Activated CD4-positive, alpha-beta T cell treated with anti-CD3 and anti-CD28 coated beads for 1 hour (primary cell): ENCODE measurements at places on chromosomes 3 and 15.

DNA sequence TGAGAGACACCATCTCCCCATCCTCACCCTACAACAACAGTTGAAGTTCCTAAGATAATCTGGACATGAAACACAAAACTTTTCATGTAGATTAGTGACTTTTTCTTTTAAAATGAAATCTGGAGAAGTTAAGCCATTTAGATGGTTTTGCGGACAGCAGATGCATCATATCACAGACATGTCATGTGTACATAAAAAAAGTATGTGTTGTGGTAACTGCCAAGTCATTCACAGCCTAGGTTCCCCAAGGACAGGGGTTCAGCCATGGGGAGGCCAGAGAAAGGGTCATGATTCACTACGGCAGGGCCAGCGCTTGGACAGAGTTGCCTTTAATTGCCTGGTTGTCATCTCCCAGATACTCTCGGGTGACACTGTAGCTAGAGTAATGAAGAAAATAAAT lies 163.2 kb downstream of the PDZRN3 start:
- no peak for DNase-seq

- no peak for DNase-seq
These were observed 63.0 kb downstream of the CYP11A1 start for GRCh38 chr15:74304431-74304830.

DNA sequence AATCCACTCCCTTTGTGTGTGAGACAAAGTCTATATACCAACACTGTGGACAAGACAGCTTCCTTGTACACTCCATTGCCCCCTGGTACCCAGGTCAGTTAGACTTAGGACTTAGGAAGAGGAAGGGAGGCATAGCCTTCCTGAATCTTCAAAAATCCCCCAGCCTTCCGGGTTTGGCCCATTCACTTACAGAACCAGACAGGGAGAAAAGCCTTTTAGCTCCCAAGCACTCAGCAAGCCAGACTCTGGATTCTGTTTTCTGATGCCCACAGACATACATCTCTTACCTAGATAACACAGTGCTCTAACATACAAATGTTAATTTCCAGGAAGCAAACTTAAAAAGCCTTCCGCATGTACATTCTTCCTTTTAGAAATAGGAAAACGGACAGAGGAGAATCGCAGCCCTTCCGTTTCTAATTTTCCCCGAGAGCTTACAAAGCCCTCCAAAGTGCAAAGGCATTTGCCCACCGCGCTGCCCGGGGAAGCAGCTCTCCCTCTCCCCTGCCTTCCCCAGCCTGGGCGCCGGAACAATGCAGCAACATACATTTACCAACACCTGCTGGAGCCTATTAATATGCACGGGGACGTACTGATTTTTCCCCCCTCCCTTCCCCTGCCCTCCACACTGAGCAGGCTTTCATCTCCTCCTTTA lies 442.0 kb downstream of the MAGI1 start:
- DNase-seq = no peak

DNA sequence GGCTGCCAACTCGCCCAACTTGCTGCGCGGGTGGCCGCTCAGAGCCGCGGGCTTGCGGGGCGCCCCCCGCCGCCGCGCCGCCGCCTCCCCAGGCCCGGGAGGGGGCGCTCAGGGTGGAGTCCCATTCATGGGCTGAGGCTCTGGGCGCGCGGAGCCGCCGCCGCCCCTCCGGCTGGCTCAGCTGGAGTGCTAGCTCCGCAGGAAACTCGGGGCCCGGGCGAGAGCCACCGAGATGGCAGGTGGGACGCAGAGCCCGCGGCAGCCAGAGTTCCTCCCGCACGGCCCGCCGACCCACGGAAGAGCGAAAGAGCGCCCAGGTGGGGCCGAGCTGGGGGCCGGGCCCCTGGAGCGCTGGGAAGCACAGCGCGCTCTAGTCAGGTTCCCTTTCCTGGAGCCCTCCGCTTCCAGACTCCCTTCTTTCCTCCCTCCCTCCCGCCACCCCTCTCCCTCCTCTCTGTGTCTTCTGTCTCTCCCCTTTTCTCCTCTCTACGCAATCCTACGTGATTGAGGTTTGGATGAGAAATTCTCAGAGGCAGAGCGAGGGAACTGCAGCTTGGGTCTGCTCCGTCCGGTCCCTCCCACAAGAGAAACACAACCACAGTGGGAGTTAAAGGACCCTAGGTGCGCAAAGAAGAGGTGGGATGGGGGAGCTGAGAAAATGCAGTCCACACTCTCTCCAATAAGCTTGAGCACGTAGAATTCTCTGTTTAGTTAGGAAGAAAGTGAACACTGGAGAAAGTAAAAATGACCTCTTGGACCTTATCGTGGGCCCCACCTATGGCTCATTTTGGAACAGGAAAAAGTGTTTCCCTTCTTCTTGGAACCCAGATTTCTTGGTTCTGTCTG lies 317.3 kb downstream of the FGF12 start:
- DNase-seq = no peak

DNA sequence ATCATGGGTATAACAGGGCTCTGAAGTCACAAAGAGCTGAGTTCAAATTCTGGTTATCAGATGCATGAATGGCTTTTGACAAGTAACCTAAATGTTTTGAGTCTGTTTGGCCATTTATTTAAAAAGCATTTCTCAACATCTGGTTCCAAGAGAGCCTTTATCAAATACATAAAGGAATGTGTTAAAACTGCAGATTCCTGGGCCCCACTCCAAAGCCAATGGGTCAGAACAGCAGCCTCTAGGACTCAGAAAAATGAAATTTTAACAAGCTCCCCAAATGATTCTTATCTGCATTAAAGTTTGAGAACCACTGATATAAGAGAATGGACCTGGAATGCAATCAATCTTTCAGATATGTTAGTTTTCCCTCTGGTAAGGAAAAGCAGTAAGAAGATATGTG lies 3.4 kb downstream of the B4GALT4 start:
- no peak for DNase-seq

DNA sequence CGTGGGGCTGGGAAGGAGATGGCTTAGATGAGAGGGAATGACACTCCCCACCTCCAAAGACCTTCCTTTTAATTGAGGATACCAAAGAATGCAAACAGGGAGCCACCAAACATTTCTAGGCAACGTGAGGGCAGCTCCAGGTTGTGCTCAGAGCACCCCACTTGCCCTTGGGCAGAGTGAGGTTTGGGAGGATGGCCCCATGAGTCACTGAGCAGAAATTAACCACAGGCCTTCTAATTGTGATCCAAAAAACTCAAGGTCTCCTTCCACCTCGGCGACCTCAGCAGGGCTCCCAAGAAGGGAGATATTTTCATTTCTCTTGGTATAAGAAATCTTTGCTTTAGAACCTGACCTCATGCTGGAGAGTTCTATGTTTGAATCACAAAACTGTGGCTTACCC lies 305.0 kb upstream of the TPM1 start:
- no peak for DNase-seq

DNA sequence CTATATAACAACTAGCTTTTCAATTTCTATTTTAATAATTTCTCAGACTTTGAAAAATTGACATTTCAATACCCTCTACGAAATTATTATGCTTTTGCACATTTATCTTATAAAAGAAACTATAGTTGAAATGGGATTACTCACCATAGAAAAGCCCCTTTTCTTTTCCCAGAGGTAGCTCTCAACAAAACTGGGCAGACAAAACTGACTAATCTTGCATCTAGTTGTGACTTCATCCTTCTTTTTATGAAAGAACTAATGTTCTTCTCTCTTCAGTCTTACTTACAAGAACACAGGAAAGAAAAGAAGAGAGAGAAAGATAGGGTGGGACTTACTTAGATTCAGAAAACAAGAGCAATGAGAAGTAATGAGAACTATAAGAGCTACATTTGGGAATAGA lies 61.0 kb downstream of the GPR160 start:
- no peak for DNase-seq

DNA sequence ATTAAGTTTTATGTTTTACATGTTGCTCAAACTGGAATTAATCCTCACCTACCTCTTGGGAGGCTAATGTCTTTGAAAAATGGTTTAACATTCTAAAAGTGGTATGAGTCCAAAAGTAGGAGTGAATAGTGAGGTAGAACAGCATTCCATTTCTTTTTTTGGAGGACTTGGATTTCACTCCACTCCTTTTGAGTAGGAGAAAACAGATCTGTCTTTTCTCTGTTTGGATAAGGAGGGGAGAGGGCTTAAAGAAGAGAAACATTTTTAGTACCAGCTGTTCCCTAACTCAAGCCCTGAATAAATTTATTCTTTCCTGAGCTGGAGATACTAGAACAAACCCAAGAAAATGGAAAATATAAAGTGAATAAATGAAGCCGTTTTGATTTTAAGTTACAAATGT lies 687.9 kb downstream of the MECOM start:
- no peak for DNase-seq

DNA sequence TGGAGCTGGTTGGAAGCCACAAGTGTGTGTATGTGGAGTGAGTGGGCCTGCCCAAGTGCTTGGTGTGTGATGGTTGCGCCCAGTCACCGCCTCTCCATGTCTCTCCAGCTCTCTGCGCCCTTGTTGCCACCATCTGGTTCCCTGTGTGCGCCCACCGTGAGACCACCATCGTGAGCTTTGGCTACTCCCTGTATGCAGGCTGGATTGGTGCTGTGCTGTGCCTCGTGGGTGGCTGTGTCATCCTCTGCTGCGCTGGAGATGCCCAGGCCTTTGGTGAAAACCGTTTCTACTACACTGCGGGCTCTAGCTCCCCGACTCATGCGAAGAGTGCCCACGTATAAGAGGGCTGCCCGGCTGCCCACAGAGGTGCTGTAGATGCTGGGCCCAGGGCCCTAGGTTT lies 13.7 kb downstream of the CLDN11 start:
- DNase-seq = no peak

DNA sequence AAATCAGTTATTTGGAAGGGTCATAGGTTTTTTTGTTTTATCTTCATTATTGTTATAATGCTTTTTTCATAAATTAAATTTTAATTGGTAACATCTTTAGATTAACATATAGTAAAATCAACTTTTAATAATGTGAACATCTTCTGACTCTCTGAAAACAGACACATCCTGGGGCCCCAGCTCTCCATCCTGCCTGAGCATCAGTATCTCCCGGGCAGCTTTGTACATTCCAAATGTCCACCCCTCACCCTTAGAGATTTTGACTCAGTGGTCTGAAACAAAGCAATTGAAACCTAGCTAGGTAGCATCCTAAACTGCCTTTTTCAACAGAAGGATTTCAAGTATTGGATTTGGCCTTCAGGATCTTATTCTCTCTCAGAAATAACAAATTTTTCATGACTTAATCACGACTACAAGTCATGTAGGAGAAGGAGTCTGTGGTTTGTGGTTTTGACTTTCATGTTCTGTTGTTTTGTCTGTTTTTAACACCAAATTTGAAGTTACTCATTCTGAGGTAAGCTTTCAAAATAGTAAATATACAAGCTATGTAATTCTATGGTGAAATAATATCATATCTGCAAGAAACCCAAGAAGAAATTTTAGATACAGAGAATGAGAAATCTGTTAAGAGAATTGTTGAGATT lies 147.3 kb upstream of the UBE2E2 start:
- no peak for DNase-seq
